Activated T-helper 1 cell treated with Interleukin-2 at 50 U/mL for 16 hours (primary cell): ENCODE measurements at places on chromosomes 12 and 14.

- DNase-seq, result no peak
Observed at GRCh38 chr12:118830296-118830695, 151.0 kb upstream of the SRRM4 start.

DNA sequence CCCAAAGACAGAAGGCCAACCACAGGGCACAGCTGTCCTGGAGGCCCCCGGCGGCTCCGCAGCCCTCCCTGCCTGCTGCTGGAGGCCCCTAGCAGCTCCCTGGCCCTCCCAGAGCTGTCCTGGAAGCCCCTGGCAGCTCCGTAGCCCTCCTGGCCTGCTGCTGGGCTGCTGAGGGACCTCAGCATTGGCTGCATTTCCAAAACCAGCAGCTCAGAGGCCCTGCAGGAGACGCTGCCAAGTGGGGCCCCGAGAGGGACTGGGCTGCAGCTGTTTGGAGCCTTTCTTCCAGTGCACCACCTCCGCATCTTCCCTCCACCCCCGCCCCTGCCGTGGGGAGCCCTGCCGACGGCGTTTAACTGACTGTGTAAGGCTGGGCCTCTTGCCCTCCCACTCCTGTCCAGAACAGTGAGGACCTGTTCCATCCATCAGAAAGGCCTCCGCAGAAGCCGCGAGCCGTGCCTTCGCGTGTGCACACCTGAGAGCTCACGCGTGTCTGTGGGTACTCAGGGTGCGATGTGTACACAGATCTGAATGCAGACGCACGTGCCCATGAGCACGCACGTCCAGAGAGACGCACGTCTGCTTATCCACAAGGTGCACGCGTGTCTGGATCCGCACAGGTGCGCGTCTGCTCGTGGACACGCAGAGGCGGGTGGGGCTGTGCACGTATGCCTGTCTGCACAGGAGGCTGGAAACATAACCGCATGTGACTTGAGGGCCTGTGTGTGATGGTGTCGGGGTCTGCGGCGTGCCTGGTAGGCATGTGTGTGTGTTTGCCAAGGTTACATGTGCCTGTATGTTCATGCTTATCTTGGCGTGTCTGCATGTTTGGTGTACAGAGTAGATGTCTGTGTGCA is 57.0 kb upstream of the FBRSL1 start:
- DNase-seq, result no peak

DNA sequence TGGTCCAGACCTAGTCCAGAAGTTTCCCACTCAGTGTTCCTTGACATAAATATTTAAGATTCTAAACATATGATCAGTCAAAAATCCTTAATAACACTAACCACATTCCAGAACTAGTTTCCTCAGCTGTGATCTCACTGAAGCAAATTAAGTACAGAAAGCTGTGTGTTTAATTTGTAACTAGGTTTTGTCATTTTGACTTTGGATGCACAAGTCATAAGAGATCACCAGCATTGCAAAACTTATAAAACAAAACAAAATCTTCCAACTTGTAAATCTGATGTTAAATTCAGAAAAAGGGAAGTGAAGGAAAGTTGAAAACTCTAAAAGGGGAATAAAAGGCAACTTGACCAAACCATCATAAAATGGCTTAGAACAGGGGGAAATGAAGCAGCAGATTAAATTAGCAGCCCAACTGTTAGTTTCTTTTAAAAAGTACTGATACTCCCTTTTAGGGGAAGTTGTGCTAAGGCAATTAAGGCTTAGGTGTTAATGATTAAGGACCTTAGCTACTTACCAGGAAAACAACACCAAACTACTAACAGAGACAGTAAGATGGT is 56.6 kb downstream of the SH2B3 start:
- no peak for DNase-seq

GRCh38 chr14:96681829-96682228 is 115.4 kb upstream of the VRK1 start:
- DNase-seq, result no peak

GRCh38 chr14:92443167-92443566 is 70.4 kb upstream of the RIN3 start:
- DNase-seq, result no peak

DNA sequence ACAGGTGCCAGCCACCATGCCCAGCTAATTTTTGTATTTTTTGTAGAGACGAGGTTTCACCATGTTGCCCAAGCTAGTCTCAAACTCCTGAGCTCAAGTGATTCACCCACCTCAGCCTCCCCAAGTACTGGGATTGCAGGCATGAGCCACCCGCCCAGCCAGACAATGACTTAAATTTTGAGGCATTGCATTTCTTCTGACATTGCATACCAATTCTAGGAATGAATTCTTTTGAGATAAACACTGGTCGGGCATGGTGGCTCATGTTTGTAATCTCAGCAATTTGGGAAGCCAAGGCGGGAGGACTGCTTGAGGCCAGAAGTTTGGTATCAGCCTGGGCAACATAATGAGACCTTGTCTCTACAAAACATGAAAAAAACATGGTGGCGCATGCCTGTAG is 2.5 kb upstream of the CELA1 start:
- no peak for DNase-seq

GRCh38 chr12:131128556-131128955 is 174.8 kb downstream of the ADGRD1 start:
- DNase-seq, result no peak
